ENCODE measurements at places on chromosomes 3 and 15.
A peak's percentile ranks its signal among the peaks of the same experiment; 100 is the strongest.

- DNase-seq, result no peak
Measured at GRCh38 chr15:38512901-38513300, 51.7 kb downstream of the RASGRP1 start.

DNA sequence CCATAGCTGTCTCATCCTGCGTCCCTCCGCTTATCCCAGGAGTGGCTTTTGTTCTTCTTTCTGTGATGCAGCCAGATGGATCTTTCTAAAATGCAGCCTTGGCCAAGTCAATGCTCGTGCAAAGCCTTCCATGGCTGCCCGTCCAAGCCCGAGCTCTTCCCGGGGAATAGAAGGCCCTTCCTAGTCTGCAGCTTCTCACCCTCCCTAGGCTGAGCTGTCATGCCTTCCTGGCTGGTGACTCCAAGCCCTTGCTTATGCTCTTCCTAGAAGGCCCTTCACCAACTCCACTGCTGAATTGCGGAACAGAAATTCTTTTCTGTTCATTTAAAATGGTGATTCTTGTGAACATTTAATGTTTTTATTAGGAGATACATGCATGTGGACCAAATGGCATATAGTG is 95.9 kb downstream of the SMAD6 start:
- DNase-seq, result no peak

GRCh38 chr15:38424101-38424552 is 29.8 kb upstream of the FAM98B start:
- DNase-seq, result no peak

DNA sequence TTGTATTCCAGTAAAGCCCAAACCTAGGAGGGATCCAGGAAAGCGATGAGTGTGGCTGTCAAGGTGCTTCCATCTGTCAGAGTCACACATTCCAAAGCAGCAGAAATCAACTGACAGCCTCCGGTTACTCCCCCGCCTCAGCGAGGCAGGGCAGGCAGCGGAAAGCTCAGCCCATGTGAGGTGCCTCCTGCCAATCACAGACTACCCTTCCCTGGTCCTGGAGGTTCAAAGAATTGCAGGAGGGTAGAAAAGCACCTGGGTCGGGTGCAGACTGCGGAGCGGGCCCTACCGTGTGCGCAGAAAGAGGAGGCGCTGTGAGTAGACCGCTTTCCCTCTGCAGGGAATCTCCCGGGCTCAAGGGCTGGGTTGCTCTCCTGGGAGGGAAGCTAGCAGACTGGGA is at the start of gene UPK1B:
TSS of gene UPK1B (plus strand) at position 274 of the 400 bp plus-strand sequence. CDS start 13,144 bp downstream, outside the sequence.
- DNase-seq, result no peak

- no peak for DNase-seq
Measured at GRCh38 chr15:48402427-48403177, 71.4 kb downstream of the DUT start.

DNA sequence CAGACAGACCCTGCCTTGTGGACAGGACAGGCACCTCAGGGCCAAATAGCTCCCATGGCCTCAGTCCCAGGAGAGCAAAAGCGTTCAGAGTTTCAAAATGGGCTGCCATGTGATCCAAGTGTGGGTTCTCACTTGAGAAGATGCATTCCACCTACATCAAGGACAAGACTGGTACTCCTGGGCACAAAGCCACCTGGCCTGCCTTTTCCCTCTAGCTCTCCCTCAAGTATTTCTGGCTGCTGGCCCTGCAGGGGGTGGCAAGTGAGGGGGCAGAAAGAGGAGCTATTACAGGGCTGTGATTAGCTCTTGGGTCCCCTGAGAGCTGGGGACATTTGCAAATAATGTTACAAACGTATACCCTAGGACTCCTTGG is 6.5 kb upstream of the COL7A1 start:
- DNase-seq, result peak; percentile 62

DNA sequence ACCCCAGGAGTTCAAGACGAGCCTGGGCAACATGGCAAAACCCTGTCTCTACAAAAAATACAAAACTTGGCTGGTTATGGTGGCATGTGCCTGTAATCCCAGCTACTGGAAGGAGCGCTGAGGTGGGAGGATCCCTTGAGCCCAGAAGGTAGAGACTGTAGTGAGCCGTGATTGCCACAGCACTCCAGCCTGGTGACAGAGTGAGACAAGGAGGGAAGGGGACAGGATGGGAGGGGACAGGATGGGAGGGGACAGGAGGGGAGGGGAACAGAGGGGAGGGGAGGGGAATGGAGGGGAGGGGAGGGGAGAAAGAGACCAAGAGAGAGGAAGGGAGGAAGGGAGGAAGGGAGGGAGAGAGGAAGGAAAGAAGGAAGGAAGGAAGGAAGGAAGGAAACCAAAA is 11.0 kb downstream of the COLQ start:
- DNase-seq, result no peak

DNA sequence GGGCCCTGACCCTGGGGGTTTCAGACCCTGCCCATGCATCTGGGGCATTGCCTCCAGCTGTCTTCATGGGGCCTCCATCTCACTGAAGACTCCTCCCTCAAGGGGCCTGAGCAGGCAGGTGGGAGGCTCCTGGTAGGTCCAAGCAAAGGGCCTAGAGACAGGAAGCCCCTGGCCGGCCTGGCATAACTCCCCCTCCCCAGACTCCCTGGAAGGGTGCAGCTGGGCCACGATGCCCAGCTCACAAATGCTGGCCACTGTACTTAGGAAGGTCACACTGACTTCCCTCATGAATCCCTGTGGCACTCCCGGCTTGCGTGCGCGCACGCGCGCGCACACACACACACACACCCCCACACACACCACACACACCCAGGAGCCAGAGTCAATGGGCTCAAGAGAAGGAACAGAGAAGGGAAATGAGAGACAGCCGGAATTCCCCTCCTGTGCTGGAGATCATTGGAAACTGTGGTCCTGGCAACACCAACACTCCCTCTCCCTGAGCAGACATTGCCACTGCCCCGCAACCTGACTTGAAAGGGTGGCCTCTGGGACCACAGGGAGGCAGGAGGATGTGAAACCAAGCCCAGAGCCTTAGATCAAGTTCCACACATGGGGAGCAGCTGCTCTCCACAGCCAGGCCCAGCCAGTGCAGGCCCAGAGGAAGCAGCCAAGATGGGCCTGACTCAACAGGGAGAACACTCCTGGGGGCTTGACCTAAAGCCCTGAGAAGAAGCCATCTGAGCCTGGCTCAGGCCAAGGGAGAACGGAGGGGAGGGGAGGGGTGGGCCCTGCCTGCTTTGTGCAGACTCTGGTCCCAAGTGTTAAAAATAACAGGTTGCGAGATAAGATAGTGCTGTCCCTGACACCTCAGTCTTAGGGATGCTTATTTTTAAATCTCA is 69.7 kb downstream of the SCN5A start:
- DNase-seq, result no peak

DNA sequence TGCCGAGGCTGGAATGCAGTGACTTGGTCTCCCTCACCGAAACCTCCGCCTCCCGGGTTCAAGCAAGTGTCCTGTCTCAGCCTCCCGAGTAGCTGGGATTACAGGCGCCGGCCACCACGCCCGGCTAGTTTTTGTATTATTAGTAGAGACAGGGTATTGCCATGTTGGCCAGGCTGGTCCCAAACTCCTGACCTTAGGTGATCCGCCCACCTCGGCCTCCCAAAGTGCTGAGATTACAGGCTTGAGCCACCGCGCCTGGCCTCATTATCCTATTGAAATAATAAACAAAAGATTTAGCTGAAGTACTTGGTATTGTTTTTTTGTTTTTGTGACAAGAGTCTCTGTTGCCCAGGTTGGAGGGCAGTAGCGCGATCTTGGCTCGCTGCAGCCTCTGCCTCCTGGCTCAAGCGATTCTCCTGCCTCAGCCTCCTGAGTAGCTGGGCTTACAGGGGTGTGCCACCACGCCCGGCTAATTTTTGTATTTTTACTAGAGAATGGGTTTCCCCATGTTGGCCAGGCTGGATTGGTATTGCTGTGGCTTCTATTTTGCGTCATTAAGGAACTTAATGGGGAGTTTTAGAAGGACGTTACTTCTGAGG is 1.5 kb downstream of the RPL35A start:
- DNase-seq, result no peak

DNA sequence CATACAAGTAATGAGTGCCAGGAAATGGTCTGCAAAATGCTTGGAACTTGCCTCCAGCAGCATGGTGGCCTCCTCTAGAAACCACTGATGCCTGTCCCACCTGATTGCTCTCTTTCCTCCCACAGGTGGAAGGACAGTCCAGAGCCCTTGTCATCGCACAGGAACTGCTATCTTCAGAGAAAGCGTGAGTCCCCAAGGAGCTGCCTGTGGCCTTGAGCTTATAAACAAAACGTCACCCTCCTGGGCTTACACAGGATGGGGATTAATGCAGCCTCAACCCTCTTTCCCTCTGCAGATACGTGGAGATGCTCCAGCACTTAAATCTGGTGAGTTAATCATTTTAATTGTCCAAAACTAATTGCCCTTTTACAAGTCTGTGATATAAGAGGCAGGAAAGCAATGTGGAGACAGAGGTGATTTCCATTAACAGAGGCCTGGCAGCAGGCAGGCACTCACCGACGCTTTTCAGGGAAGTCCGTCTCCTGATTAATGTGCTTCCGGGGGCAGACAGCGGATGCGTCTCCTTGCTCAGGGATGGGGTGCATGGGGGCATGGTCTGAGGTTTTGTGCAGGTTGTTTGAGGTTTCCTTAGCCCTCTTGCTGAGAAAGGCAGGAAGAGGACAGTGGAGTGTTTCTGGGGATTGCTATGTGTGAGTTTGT is 61.8 kb downstream of the FGD5 start:
- DNase-seq, result no peak

DNA sequence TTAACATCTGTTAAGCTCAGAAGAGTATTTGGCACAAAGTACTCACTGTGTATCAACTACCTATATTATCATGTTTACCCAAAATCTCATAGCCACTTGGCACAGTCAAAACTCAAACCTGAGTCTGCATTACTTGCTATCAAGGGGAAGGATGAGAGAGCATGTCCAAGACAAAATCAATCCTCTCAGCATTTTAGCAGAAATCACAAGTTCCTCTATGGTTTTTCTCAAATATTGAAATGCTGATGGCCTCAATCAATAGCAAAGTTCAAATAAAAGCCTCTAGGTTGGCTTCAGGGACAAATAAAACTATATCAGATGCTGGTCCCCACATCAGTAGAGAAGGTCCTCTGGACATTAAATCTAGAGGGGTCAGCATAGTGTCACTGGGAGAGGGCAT is 14.3 kb downstream of the TBC1D2B start:
- no peak for DNase-seq

- DNase-seq, result no peak
Measured at GRCh38 chr3:26205475-26205874, 415.6 kb downstream of the OXSM start.

GRCh38 chr3:174675406-174675805 is 183.7 kb upstream of the NAALADL2 start:
- no peak for DNase-seq

DNA sequence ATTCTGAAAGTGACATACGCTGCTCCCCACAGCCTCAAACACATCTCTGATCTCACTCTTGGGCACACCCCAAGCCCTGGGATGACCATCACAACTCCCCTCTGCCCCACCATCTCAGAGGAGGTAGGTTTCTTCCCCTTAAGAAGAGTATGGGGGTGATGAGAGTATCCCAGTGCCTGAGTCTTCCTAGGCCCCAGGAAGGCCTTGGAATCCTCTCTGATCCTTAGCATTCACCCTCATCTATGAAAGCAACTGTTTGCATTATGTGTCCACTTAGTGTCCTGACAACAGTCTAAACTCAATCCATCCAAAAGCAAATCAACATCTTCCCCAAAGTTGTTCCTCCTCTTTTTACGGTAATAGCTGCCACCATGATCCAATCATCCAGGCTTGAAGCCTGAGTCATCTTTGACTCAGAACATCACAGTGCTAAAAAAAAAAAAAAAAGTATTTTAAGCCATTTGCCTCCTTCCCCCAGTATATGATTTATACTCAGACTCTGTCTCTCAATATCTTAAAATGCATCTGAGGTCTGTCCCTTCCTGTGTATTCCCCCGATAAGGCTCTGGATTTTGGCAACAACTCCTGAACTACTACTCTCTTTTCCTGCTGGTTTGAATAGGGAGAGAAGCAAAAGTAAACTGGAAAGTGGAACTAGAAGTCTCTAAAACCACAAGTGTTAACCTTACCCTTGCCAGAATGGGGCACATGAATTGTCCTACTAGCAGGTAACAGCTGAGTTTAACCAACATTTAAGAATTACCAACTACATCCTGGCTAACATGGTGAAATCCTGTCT is 22.5 kb downstream of the POPDC2 start:
- peak; percentile 60 for DNase-seq

DNA sequence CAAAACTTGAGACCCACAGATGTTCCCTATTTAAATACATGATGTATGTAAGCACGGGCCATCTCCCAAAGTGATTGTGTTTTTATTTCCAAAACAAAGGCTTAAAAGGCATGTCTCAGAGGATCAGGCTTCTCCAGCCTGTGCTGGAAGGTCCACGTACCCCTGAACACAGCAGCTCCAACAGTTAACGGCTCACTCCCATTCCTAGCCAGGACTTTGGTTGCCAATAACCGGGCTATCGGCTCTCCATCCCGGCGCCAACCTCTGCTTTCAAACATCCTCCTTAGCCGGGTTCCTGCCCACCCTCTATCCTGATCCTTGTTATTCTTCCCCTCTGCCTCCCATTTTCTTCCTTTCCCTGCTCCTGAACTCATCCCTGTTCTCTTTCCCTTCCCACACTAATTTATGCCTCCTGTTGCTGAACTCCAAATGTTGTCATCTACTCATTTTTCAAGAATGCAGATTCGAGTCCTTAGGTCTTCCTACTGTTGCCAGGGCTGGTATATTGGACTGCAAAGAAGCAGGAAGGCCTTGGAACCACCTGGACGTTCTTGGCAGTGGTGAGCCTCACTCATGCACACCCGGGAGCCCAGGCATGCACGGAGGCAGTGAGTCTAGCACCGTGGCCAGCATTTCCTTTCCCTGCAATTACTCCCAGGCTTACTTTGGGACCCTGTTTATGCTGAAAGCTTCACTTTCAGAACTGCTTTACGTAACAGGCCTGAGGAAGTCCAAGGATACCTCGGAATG is 128.4 kb upstream of the RAD18 start:
- DNase-seq, result no peak

DNA sequence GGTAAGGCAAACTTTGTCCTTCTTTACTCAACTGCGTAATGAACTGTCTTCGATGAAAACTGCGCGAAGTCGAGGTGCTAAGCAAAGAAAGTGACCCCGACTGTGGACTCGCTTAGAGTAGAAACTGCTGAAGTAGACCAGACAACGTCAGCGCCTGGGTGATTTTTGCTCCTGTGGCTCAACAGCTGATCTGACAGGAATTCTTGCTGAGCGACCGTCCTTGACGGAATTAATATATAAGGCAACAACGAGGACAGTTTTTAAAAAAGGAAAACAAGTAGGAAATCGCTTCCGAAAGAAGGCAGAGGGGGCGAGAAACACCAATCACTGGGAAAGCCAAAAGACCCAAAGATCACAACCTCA is 541 bp downstream of the RPS27L start:
- DNase-seq, result peak; percentile 22

GRCh38 chr15:81013396-81013929 is 12.7 kb downstream of the TLNRD1 start:
- DNase-seq, result no peak

GRCh38 chr3:98732286-98733052 is 30.7 kb upstream of the ST3GAL6 start:
- DNase-seq, result no peak

DNA sequence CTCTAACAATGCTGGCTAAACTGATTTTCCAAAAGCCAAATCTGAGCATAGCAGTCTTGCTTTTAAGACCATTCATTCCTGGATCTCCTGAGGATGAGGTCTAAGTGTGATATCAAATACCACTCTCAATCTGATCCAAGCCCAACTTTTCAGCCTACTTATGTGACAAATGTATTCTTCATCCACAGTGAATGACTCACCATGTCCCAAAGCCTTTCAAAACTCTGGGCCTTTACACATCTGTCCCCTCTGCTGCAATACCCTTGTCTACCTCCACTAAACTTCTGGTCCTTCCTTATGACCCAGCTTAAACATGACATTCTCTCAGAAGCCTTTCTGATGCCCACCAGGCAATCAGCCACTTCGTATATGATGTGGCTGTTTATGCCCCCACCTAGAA is 4.6 kb downstream of the ANAPC13 start:
- DNase-seq, result no peak

All from fibroblast of gingiva (primary cell).